ENCODE measurements at places on chromosomes 11 and 22.

DNA sequence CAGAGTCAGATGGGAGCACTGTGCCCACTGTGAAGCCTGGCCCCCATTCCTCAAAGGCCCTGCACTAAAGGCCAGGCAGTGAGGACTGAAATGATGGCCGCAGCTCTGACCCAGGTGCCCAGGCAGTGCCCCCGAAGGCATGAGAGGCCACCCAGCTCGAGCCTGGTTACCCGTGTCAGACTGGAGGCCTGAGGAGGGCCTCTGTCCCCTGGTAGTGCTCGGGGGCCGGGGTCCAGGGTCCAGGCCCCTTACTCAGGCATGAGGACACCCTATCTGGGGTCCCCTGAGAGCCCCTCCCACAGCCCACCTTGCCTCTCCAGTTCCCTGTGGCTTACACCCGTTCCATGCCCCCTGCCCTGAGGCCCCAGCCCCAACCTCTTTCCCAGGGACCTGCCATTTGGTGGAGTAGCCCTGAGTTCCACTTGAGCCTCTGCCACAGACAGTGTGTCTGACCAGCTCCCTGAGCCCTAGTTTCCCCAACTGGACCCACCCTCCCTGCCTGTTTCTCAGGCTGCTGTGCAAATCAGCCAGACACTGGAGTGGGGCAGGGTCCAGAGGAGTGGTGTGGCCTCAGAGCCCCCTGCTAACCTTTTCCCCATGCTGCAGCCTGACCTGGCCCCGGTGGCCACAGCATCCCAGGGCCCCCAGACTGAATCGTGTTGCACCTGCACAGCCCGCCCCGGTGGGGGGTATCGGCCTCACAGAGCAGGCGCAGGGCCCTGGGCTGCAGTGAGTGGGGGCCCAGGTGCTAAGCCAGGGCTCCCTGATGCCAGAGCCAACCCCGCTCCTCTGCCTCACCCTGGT is 10.8 kb upstream of the ANKRD13D start:
- DNase-seq = no peak

DNA sequence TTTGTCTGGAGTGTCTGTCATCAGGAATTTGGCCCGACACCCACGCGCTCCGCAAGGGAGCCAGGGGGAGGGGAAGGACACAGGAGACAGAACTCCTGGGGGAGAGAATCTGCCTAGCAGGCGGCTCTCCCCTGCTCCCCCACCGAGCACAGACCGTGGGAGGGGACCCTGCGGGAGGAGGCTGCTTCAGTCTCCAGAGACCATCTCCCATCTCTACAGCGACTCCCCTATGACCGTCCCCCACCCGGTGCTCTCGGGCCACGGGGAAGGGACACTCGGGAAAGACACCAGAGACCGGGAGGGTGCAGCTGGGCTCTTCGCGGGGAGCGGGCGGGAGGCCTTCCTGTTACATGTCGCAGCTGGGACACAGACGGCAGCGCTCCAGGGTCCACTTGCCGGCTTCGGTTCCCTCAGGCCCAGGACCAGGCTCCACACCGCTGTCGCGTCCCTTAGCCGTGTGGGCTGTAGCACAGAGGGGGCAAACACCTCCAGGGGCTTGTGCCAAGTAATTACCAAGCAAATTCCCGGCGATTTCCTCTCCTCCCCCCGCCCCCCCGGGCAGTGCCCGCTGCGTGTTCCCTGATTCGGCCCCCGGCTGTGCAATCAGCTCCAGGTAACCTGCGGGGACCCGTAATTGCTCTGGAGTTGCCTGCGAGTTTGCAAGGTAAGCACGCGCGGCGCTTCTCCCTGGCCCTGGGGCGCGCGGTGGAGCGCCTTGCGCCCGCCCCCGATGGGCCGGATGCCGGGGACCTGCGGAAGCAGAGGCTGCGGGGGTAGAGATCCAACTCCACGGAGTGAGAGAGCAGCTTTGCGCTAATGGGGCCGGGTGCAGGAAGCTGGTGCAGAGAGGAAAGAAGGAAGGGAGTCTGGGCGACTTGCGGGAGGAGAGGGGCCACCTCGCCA is 155.1 kb upstream of the CADM1 start:
- no peak for DNase-seq

GRCh38 chr11:102147632-102148031 is 37.4 kb downstream of the YAP1 start:
- no peak for DNase-seq

GRCh38 chr11:72529068-72529467 is 94.7 kb upstream of the CLPB start:
- no peak for DNase-seq

DNA sequence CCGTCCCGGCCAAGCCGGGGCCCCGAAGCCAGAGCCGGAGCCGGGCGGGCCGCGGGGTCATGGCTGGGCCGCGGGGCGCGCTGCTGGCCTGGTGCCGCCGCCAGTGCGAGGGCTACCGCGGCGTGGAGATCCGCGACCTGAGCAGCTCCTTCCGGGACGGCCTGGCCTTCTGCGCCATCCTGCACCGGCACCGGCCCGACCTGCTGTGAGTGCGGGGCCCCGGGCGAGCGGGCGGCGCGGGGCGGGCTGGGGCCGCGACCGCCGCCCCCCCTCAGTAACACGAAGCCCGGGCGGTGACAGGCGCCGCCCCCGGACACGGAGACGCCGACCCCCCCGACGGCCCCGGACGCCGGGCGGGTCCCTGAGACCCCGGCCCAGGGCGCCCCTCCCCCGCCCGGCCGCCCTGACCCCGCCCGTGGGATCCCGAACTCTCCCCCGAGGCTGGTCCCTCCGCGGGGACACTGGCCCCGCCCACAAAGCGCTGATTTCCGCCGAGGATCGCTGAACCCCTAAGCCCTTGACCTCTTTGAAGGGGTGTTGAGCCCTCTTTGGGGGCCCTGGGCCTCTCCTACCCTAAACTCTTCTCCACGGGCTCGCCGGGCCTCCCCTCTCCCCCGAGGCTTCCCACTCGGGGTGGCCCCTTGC is 389 bp downstream of the MICALL1 start:
- DNase-seq = no peak

DNA sequence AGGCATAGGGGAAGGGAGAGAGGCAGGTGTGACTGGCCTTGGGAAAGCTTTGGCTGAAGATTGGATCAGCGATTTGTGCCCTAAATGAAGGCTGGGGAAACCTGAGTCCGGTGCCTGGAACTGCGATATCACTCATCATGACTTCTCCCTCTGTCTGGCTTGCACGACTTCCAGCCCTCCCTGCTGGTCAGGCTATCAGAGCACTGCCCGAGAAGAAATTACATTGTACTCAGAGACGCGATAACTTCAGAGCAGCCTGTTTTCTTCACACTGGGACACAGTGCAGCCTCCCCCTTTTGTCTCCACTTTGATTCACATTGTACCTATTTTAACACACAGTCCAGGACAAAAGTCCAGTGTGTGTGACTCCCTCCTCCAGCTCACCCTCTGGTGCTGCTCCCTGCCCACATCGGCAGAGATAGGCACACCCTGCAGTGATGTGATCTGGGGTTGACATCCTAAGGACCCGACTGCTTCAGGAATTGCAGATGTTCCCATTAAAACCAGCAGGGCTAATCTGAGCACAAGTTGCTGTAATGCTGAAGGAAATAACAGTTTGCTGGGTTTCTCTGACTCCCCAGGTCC is 62.1 kb upstream of the CADM1 start:
- no peak for DNase-seq

DNA sequence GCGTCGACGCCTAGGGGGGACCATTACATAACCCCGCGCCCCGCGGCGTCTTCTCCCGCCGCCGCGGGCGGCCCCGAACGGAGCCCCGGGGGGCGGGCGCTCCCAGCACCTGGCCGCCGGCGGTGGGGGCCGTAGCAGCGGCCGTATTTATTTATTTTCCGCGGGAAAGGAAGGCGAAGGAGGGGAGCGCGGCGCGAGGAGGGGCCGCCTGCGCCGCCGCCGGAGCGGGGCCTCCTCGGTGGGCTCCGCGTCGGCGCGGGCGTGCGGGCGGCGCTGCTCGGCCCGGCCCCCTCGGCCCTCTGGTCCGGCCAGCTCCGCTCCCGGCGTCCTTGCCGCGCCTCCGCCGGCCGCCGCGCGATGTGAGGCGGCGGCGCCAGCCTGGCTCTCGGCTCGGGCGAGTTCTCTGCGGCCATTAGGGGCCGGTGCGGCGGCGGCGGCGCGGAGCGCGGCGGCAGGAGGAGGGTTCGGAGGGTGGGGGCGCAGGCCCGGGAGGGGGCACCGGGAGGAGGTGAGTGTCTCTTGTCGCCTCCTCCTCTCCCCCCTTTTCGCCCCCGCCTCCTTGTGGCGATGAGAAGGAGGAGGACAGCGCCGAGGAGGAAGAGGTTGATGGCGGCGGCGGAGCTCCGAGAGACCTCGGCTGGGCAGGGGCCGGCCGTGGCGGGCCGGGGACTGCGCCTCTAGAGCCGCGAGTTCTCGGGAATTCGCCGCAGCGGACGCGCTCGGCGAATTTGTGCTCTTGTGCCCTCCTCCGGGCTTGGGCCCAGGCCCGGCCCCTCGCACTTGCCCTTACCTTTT is at the start of gene EP300:
EP300 (plus strand) TSS at position 570 of the 795 bp plus-strand sequence. CDS start 413 bp downstream, outside the sequence.
- no peak for DNase-seq

DNA sequence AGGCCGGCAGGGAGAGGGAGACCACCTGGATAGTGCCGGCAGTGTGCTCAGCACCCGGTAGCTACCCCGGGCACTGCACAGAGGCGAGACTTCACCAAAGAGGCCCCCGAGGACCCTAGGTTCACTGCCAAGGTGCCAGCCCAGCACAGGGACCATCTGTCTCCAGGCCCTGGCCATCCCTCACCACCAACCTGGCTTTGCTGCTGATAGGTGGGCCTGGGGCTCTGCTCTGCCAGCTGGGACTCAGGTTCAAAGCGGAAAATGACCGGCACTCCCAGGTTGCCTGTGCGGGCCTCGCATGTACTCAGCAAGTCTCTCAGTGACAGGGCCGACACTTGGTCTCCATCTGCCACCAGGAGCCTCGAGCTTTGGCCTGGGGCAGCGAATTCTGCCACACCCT is 812.2 kb downstream of the BRD1 start:
- DNase-seq = no peak

DNA sequence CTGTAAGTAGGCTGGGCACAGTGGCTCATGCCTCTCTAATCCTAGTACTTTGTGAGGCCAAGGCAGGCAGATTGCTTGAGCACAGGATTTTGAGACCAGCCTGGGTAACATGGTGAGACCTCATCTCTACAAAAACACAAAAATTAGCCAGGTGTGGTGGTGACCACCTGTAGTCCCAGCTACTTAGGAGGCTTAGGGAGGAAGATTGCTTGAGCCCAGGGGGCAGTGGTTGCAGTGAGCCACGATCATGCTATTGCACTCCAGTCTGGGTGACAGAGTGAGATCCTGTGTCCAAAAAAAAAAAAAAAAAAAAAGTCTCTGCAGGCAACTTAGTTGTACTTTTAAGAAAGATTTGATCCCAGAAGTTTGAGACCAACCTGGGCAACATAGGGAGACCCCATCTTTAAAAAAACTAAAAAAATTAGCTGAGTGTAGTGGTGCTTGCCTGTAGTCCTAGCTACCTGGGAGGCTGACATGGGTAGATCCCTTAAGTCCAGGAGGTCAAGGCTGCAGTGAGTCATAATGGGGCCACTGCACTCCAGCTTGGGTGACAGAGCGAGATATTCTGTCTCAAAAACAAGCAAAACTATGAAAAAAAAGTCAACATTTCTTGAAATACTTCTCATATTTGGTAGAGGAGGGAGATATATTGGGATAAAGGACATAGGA is 10.5 kb downstream of the ATM start:
- DNase-seq = no peak

GRCh38 chr11:112128483-112129121 is 35.3 kb downstream of the IL18 start:
- peak; percentile 10 for DNase-seq

GRCh38 chr11:110481523-110481922 is 51.8 kb downstream of the FDX1 start:
- DNase-seq = no peak

- peak; percentile 66 for DNase-seq
Measured at GRCh38 chr11:210122-210802, 2.8 kb downstream of the RIC8A start.

DNA sequence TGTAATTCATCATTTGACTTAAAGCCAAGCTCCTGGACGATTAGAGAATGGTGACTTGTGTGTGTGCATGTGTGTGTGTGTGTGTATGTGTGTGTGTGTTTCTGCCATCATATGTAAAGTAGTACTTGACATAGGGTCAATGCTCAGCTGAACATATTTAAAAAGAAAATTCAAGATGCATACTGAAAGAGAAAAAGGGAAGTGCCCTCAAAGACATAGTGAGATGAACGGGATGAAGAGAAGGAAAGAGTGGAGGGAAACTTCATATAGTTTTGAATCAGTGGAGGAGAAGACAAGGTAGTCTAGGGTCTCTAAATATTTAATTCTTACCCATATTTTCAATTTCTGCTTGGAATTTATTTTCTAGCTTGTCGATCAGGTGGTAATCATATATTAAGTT is 4.0 kb downstream of the TCN1 start:
- DNase-seq = no peak

DNA sequence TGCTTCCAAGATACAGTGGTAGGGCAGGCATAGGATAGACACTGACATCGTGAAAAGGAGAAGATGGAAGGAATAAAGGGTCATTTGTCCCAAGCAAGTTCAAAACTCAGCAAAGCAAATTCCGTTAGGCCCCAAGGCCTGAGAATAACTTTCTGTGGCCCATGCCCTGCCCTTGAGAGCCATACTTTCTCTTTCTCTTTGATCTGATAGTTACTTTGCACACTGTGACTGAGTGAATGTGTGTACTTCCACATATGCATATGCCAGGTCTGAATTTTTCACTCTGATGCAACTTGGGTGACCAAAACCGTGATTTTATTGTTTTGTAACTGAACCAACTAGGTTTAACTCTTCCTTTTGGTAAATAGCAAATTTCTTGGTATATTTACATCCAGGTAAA is 371.5 kb downstream of the RAB38 start:
- no peak for DNase-seq

DNA sequence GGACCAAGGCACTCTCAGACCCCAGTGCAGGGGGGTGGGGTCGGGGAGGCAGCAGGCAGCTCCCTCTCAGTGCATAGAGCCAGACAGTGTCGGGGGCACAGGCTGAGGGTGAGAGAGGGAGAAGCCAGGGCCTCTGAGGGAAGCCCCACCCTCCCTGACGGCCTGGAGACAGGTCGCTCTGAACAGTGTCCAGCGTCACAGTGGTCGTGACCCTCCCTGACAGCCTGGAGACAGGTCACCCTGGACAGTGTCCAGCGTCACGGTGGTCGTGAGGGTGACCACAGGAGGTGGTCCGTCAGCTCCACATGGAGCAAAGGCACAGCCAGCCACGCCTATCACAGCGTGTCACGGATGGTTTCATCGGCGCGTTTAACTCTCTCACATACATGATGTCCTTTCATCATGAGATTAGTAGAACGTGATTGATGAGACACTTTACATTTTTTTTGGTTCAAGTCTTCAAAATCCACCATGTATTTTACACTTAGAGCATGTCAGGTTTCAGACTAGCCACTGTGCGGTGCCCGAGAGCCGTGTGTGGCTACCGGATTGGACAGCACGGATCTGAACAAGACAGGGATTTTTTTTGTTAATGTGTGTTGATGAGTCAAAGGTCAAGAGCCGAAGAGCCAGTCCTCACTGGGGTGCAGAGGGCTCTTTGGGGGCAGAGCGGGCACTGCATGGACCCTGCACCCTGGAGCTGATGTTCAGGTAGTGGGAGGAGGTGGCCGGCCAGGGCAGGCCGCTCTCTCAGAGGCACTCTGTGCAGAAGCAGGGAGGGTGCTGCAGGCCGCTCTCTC is 23.9 kb upstream of the PANX2 start:
- peak; percentile 42 for DNase-seq
